ENCODE measurements at places on chromosomes 7 and 10.

GRCh38 chr10:14562218-14563075 lies 212.2 kb downstream of the FAM107B start:
- no peak for DNase-seq

DNA sequence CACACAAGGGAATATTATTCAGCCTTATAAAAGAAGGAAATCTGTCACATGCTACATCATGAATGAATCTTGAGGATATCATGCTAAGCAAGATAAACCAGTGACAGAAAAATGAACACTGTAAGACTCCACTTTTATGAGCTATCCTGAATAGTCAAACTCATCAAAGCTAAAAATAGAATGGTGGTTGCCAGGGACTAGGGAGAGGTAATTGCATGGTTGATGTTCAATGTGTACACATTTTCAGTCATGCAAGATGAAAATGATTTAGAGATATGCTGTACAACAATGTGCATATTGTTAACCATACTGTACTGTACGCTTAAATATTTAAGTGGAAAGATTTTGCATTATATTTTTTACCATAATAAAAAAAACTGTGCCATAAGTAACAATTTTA lies 1349.1 kb downstream of the XPNPEP1 start:
- no peak for DNase-seq

GRCh38 chr10:77834540-77834939 lies 92.0 kb downstream of the DLG5 start:
- DNase-seq, result no peak

- DNase-seq, result no peak
Observed at GRCh38 chr7:7686811-7687508, 31.4 kb downstream of the RPA3 start.

Data from activated naive CD4-positive, alpha-beta T cell treated with anti-CD3 and anti-CD28 coated beads, Interleukin-2, amount 10 ng/mL, durations not matched to agents 7 days and 5 days (primary cell).